ENCODE measurements at places on chromosomes 2 and 18.
A peak's percentile ranks its signal among the peaks of the same experiment; 100 is the strongest.

- DNase-seq = no peak
Observed at GRCh38 chr2:161164161-161164560, 3.9 kb downstream of the TANK start.

GRCh38 chr18:76668546-76668945 is 153.8 kb upstream of the ZNF236 start:
- no peak for DNase-seq

- DNase-seq = no peak
Observed at GRCh38 chr2:38892819-38893218, 3.1 kb downstream of the ARHGEF33 start.

DNA sequence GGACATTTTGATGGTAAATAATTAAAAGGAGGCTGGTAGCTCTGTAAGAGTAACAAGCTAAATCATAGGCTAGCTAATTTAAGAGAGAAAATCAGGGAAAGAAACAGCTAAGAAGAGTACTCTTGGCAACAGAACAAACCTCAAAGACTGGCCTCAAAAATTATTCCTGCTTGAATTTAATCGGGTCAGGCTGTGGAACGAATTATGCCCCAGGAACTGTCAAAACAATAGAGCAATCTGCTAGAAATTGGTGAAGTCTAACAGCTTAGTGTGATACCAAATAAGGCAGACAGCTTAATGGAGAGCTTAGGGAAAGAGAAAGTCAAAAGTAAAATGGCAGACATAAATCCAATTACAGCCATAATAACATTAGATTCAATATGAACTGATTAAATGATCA is 215.7 kb downstream of the MREG start:
- no peak for DNase-seq

DNA sequence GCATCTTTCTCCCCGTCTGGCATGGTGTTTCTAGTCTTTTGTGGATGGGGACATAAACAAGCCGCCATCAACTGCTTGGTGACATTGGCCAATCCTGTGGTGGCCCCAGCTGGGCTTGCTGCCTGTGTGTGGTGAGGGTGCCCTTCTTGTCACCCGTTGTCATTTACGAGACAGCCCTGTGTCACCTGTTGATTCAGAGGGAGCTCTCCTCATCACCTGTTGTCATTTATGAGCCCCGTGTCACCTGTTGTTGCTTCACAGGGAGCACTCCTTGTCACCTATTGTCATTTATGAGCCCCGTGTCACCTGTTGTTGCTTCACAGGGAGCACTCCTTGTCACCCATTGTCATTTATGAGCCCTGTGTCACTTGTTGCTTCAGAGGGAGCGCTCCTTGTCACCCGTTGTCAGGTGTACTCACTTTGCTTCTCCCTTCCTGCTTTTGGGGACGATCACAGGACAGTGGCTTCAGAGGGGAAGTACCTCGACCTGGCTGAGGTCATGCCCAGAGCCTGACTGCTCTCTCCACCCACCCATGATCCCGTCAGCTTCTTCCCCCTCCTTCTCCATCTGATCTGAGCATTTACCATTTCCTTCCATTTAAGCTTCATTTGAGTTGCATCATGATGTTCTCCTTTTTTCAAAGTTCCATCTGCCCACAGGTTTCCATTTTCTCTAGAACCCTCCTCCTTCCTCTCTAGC is 29.1 kb downstream of the HPCAL1 start:
- DNase-seq = no peak

DNA sequence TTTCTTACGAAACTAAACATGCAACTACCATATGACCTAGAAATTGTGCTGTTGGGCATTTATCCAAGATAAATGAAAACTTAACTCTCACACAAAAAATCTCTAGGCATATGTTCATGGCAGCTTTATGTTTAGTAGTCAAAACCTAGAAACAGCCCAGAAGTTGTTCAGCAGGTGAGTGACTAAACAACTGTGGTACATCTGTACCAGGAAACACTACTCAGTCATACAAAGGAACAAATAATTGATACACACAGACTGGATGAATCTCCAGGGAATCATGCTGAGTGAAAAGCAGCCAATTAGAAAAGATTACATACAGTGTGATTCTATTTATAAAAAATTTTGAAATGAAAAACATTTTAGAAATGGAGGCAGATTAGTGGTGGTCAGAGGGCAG is 29.3 kb downstream of the DYNC2LI1 start:
- DNase-seq = no peak

DNA sequence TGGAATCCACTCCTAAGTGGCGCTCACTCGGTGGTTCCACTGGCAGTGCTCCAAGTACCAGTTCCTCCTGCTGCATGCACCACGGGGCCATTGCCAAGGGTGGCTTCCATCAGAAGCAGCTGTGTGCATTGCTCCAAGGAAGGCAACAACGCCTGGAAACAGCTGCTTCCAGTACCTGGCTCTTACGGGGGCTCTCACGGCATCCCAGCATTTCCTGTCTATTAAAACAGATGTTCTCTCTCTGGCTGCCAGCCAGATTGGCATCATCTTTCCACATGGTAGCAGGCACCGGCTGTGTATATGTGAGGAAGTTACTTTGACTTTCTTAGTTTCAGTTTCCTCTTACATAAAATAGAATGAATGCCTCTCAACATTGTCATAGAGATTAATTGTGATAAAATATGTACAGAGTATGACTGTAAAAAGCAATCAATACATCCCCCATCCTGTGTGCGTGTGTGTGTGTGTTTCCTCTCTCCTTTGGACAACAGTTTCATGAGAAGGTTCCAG is 84.9 kb downstream of the CMPK2 start:
- DNase-seq = peak; percentile 52

DNA sequence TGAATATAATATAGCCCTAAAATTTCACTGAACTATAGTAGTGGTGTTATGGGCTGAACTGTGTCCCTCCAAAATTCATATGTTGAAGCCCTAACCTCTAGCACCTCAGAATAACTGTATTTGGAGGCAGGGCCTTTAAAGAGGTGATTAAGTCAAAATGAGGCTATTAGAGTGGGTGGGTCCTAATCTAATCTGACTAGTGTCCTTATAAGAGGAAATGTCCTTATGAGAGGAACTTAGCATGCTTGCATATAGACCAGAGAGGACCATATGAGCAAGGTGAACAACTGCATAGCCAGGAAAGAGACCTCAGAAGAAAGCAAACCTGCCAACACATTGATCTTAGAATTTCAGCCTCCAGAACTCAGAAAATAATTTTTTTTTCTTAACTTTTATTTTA is 238.4 kb downstream of the ZEB2 start:
- no peak for DNase-seq

GRCh38 chr18:76557026-76557575 is 62.1 kb upstream of the ZNF516 start:
- DNase-seq = no peak

- DNase-seq = no peak
Observed at GRCh38 chr2:10810202-10811161, 2.1 kb downstream of the PDIA6 start.

GRCh38 chr2:109226622-109227021 is 97.6 kb downstream of the SH3RF3 start:
- no peak for DNase-seq

- DNase-seq = no peak
Observed at GRCh38 chr2:34549710-34550345, 950.7 kb upstream of the FAM98A start.

GRCh38 chr2:120617055-120617454 is 118.6 kb upstream of the GLI2 start:
- no peak for DNase-seq

DNA sequence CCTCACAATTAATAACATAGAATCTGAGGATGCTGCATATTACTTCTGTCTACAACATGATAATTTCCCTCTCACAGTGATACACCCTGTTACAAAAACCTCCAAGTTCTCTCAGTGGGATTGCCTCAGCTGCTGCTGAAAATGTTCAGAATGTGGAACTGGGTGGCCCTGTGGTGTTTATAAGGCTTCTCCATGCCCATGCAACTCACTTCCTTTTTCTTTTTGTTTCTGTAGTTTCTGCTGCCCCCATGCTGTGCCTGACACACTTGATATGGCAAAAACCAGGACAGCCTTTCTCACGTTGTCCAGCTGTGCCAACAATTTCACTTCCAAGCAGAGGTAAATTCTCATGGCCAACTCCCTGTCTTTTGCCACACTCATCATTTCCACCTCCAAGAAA is 206.2 kb downstream of the RPIA start:
- DNase-seq = no peak

- no peak for DNase-seq
Observed at GRCh38 chr2:68710756-68711155, 23.9 kb upstream of the ARHGAP25 start.

DNA sequence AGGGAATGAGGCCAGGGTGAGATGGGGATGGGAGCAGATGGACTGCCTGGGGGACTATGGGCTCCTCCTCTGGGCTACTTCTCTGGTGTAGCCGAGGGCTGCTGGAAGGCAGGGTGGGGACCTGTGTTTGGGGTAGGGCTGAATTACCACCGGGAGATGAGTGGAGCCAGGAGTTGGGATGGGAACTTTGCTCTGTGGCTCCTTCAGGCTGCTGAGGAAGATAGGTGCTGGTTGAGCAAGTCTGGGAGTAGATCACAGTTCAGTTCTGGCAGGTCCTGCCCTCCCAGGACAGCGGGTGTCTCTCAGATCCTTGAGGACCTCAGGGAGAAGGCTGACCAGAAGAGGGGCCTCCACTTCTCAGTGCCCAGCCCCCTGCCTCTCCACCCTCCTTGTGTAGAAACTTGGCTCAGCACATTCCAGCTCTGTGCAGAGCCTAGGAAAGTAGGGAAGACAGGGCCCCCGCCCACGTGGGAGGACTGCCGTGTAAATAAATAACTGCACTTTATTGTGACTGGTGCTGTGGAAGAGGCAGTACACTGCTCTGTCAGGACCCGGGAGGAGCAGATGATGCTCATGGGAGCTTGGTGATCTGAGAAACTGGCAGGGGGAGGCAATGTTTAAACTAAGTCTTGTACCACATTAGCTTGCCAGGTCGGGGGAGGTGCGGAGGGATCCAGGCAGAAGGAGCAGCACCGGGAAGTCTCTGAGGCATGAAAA is 15.3 kb downstream of the TET3 start:
- no peak for DNase-seq

- DNase-seq = no peak
Observed at GRCh38 chr18:51028201-51028805, 1.7 kb upstream of the SMAD4 start.

- no peak for DNase-seq
Observed at GRCh38 chr2:48753228-48753627, 2.3 kb downstream of the LHCGR start.

- no peak for DNase-seq
Observed at GRCh38 chr2:8509621-8510020, 172.2 kb upstream of the ID2 start.

- no peak for DNase-seq
Observed at GRCh38 chr18:2657788-2658458, 2.4 kb downstream of the SMCHD1 start.

- DNase-seq = no peak
Observed at GRCh38 chr18:11807233-11807632, 44.0 kb upstream of the CHMP1B start.

DNA sequence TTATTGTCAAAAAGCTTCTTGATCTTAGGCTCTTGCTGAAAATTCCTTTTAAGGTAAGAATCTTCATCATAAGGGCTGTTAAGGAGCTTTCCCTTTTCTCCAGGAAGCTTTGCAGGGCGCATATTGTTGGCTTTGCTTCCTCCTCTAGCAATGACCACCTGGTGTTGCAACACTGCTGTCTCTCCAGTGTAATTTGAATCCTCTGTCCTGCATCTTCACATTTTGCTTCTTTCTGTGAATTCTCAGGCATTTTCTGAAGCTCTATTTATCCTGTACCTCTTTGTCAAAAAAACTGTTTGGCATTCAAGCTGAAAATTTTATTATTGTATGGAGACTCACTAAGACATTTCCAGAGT is 533.1 kb upstream of the CHAC2 start:
- DNase-seq = no peak

DNA sequence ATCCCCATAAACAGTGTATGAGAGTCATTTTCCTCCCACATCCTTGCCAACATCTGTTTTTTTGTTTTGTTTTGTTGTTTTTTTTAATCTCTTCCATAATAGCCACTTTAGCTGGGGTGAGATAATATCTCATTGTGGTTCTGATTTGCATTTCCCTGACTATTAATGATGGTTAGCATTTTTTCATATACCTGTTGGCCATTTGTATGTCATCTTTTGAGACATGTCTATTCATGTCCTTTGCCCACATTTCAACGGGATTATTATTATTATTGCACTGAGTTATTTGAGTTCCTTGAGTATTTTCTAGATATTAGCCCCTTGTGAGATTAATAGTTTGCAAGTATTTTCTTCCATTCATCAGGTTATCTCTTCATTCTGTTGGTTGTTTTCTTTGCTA is 223.3 kb downstream of the LPIN1 start:
- no peak for DNase-seq

GRCh38 chr2:67463810-67464209 is 66.7 kb downstream of the ETAA1 start:
- DNase-seq = no peak

DNA sequence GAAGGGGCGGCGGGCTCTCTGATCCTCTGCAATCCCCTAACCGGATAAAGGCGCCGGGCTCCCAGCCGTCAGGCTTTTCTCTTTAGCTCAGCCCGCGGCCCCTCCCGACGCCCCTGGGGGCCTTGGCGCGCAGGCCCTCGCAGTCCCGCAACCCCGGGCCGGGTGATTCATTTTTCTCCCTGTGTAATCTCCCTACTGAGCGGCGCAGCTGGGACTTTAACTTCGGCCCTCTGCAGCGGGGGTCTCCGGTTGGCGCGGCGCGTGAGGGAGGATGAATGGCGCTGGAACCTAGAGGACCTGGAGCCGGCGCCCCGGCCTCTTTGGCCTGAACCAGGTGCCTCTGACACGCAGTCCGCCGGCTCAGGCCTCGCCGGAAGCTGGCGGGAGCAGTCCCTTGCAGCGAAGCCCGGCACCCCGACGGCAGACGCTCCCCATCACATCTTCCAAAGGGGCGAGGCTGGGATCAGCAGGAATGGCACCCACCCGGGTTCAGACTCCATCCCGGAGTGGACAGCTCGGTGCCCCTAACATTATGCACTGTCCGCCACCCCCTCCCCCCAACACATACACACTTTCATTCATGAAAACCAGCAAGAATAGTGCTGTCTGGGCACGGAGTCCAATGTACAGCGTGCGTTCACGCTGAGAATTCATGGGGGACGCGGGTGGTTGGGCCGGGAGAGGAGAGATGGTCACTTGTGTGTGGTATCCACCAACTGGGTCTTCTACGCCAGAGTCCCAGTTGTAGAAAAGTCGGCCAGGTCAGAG is 1.2 kb downstream of the CNGA3 start:
- no peak for DNase-seq

DNA sequence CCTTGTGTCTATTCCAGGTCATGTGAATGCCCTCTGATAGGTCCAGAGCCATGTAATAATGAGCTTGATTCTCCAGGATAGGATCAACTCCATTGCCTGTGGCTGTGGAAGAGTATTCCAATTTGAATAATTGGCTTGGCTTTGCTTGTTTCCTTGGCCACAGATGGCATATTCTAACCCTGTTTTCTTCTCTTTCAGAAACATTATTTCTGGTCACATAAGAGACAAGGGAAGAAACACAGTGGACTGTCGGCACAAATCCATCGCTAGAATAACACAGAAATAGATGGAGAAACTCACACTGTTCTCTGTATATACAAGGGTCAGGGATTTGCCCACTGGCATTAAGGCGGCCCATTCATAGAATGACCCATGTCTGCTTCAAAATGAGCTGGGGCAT is 278.4 kb upstream of the CCDC68 start:
- no peak for DNase-seq

- no peak for DNase-seq
Observed at GRCh38 chr2:100411841-100412292, 5.6 kb downstream of the CHST10 start.
